Activated T-helper 9 cell treated with anti-CD3 and anti-CD28 coated beads, Interleukin-2, amount 50 U/mL, for 16 hours (primary cell): ENCODE measurements at places on chromosomes 12 and 14.

DNA sequence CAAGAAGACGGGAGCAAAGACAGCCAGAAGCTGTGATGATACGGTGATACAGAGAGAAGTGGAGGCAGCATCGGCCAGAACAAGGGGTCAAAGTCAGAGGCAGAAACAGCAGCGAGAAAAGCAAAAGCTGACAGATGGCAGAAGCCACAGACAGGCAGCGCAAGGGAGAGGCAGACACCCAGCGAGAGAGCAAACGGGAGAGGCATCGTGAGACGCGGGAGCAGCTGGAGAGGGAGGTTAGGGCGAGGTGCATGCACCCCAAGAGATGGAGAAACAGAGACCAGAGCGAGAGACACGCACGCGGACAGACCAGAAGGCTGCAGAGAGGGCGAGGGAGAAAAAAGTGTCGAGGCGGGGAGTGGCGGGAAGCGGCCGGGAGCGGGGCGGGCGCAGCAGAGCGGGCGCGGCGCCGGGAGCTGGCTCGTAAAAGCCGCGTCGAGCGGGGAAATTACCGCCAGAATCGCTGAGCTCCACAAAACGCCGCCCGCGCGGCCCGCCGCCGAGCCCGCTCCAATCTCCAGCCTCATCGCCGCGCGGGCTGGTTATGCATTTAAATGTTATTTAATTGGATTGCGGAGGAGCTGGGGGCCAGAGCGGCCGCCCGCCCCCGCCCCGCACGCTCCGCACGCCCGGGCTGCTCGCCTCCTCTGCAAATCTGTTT is 15.6 kb downstream of the SMUG1 start:
- DNase-seq: no peak

GRCh38 chr14:88914956-88915355 is 90.5 kb downstream of the TTC8 start:
- DNase-seq: no peak

DNA sequence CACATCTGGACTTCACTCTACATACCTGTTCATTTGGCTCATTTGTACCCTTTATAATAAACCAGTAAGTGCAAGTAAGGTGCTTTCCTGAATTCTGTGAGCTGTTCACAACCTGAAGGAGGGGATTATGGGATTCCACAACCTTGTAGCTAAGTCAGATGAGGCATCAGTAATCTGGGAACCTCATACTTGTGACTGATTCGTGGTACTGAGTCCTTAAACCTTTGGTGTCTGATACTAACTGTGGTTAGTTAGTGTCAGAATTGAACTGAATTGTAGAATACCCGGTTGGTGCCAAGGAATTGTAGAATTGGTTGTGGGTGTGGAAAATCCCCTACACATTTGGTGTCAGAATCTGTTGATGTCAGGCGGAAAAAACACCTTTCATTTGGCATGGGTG is 83.4 kb downstream of the TMX1 start:
- DNase-seq: no peak

DNA sequence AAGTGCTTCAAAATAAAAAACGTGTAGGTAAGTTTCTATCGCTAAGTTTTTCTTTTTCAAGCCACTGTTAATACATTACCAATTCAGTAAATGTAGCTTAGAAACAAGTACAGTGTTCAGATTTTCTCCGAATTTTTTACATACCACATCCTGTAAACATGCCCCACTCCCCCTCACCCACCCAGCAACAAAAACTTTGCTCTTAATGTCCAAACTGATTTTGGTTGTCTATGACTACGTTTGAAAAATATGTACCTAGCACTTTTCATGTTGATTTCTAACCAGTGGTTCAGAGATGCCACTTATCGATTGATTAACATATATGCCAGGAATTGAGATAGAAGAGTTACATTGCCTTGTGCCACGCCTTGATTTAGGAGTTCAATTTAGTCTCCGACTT is 663 bp upstream of the LIN7A start:
- no peak for DNase-seq

DNA sequence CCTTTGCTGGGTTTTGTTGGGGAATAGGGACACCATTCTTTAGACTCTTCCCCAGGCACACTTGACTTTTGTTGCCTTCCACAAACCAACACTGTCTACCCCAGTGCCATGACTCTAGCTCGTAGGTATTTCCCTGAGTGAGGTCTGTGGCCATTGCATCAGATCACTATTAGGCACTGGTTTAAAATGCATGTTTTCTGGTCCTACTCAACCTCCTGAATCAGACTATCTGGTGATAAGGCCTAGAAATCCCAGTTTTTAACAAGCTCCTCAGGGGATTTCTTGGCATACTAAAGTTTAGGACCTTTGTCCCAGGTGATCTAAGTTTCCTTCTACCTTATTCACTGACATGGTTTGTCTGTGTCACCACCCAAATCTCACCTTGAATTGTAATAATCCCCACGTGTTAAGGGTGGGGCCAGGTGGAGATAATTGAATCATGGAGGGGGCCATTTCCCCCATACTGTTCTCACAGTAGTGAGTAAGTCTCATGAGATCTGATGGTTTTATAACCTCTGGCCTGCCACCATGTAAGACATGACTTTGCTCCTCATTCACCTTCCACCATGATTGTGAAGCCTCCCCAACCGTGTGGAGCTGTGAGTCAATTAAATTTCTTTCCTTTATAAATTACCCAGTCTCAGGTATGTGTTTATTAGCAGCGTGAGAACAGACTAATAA is 87.8 kb upstream of the PSMC1 start:
- DNase-seq: no peak

DNA sequence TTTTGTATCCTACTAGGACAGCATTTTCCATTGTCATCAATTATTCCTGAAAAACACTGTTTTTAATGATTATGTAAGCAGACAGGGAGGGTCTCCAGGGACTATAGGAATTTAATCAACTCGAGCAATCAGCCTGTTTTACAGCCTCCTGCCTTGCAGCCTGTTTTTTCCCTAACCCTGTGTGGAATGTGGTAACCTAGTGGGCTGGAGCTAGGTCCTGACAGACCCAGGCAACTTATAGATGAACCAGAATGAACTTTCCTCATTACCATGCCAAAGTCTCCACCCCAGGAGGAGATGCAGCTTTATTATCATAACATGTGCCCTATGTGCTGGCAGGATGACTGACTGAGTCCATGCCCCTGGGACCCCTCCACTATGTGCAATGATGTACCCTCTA is 375.1 kb downstream of the BMP4 start:
- no peak for DNase-seq

DNA sequence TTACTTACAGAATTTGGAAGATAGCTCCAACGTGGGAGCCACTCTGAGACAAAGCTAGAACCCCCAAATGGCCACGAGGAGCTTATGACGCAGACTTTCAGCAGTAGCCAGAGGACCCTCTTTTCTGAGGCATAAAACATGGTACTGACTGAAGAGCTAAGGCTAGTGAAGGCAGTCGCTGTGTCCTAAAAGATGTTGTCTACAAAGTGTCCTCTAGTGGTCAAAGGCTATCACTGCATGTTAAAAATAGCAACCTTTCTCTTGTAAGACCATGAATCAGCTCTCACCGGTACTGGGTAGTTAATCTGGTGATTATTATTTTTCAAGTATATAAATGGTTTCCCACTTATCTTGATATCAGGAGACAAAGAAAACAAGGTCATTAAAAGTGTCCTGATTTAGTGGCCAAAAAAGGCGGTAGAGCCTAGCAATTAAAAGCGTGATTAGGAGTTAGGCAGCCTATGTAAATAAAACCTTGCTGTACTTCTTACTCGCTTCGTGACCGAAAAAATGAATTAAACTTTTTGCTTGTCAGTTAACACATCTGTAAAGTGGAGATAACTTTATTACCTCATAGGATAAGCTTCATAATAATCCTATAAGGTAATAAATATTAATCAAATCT is 47.0 kb upstream of the LGR5 start:
- no peak for DNase-seq

GRCh38 chr12:131353376-131353775 is 357.5 kb upstream of the SFSWAP start:
- no peak for DNase-seq

DNA sequence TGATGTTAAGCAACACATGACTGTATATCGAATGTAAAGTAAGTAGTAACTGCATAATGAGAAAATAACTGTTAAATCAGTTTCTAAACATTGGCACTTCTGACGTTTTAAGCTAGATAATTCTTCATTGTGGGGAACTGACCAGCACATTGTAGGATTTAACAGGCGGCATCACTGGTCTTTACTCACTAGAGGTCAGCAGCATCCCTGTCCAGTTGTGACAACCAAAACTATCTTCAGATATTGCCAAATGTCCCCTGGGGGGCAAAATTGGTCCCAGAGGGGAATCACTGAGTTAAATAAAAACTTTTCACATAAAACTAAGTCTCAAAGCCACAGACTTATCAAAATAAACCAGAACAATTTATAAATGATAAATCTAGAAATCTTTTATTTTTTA is 65.3 kb downstream of the BLTP3B start:
- no peak for DNase-seq
